ENCODE measurements at places on chromosomes 7 and 10. TPM values are rescaled to one million over a fixed set of nuclear protein-coding genes. Genes with fewer than 3 reads are reported as not detected.
A peak's percentile ranks its signal among the peaks of the same experiment; 100 is the strongest.

ACSL5 gene
- not detected for total RNA-seq

ZNF394 gene
- total RNA-seq = 19.5 TPM

HPSE2 gene
- not detected for total RNA-seq

OR2A1 gene
- 0.19 TPM for total RNA-seq

AOAH gene
- total RNA-seq = not detected

LIPF gene
- not detected for total RNA-seq

DNA sequence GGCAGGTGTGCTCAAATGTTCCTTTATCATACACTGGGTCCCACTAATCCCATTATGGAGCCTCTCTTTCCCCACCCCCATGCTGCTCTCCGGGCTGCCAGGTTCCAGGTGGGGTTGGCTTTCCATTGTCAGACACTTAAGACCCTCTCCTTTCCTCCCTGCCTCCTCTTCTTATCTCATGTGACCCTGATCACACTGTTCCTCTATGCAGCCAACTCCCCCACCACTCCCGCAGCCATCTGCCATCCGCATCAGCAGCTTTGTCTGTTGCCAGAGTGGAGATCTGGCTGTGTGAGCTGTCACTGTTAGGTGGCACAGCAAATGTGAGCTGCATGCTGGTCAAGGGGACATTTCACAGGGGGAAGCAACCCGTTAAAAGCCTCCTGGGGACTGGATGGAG is 391.4 kb downstream of the TNS3 start:
- no peaks in the 10 kb centered on the region for H3K27me3 ChIP-seq
- no peak overlapping the region for H3K27ac ChIP-seq
- DNase-seq = no peak
- H3K4me3 ChIP-seq = no peak overlapping the region
- no peaks in the 10 kb centered on the region for H3K4me1 ChIP-seq

- no peak overlapping the region for H3K4me3 ChIP-seq
- H3K4me1 ChIP-seq = peaks cover 3% of the 10 kb centered on the region
- no peaks in the 10 kb centered on the region for H3K36me3 ChIP-seq
- no peaks in the 10 kb centered on the region for H3K27me3 ChIP-seq
Observed at GRCh38 chr10:68302871-68303270, 29.0 kb upstream of the HNRNPH3 start.

- H3K27me3 ChIP-seq = no peaks in the 10 kb centered on the region
- DNase-seq = no peak
- no peak overlapping the region for H3K4me3 ChIP-seq
- H3K4me1 ChIP-seq = no peaks in the 10 kb centered on the region
- no peak overlapping the region for H3K27ac ChIP-seq
Observed at GRCh38 chr7:22712999-22713398, 14.0 kb upstream of the IL6 start.

DNA sequence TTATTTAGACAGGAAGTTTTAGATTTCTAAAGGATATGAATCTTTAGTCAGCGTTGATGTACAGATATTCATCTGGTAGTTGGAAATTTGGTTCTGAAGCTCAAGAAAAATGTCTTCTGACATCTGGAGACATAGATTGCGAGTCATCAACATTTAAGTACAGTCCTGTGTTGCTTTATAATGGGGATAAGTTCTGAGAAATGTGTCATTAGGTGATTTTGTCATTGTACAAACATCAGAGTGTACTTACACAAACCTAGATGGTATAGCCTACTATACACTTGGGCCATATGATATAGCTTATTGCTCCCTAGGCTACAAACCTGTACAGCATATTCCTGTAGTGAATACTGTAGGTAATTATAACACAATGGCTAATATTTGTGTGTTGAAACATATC is 49.6 kb upstream of the UBN2 start:
- H3K27me3 ChIP-seq = no peaks in the 10 kb centered on the region
- no peak overlapping the region for H3K4me3 ChIP-seq
- H3K27ac ChIP-seq = no peak overlapping the region
- no peak for DNase-seq

- peaks cover 17% of the 10 kb centered on the region for H3K4me1 ChIP-seq
- no peak for DNase-seq
- H3K27ac ChIP-seq = no peak overlapping the region
- no peaks in the 10 kb centered on the region for H3K27me3 ChIP-seq
Observed at GRCh38 chr10:60456053-60456452, 66.4 kb upstream of the ANK3 start.

- no peaks in the 10 kb centered on the region for H3K4me1 ChIP-seq
- peak; percentile 61 for DNase-seq
- no peaks in the 10 kb centered on the region for H3K36me3 ChIP-seq
- no peak overlapping the region for H3K27ac ChIP-seq
- no peak overlapping the region for H3K4me3 ChIP-seq
Observed at GRCh38 chr10:27558612-27559020, 54.5 kb downstream of the RAB18 start.

GRCh38 chr10:22319980-22320558 is 830 bp upstream of the BMI1 start:
- no peak for DNase-seq
- peaks cover 9% of the 10 kb centered on the region for H3K36me3 ChIP-seq
- peaks cover 83% of the 10 kb centered on the region for H3K27me3 ChIP-seq
- H3K4me3 ChIP-seq = peak overlapping the region; percentile 93
- H3K27ac ChIP-seq = peak overlapping the region; percentile 10
- peaks cover 58% of the 10 kb centered on the region for H3K4me1 ChIP-seq

GRCh38 chr7:111172564-111173257 is 81.8 kb downstream of the LRRN3 start:
- H3K27ac ChIP-seq = no peak overlapping the region
- H3K4me1 ChIP-seq = no peaks in the 10 kb centered on the region
- no peak for DNase-seq
- no peaks in the 10 kb centered on the region for H3K27me3 ChIP-seq

GRCh38 chr10:64036321-64036930 is 515.2 kb downstream of the REEP3 start:
- H3K27ac ChIP-seq = peak overlapping the region; percentile 22
- no peaks in the 10 kb centered on the region for H3K36me3 ChIP-seq
- H3K27me3 ChIP-seq = no peaks in the 10 kb centered on the region
- no peak for DNase-seq
- no peak overlapping the region for H3K4me3 ChIP-seq

- no peak overlapping the region for H3K27ac ChIP-seq
- peaks cover 7% of the 10 kb centered on the region for H3K4me1 ChIP-seq
- no peak overlapping the region for H3K4me3 ChIP-seq
Observed at GRCh38 chr7:155728116-155728515, 83.7 kb downstream of the RBM33 start.

DNA sequence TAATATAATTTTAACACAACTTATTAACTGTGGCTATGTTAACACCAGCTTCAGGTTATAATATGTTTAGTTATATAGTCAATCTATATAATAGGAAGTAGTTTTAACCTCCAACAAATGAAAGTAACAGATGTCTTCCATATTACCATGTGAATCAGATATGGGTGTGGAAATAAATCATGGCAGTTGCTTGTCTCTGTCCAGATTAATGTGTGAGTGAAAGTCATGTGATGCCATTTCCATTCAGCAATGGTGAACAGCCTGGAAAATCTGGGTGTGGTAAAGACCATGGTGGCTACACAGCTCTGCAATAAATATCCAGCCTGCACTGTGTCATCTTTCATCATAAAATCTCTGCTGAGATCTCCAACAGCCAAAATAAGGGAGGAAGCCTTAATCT is 27.8 kb downstream of the HEPACAM2 start:
- no peaks in the 10 kb centered on the region for H3K4me1 ChIP-seq
- H3K27ac ChIP-seq = no peak overlapping the region
- no peak overlapping the region for H3K4me3 ChIP-seq
- peaks cover 88% of the 10 kb centered on the region for H3K27me3 ChIP-seq

- no peaks in the 10 kb centered on the region for H3K36me3 ChIP-seq
- no peak overlapping the region for H3K4me3 ChIP-seq
- no peaks in the 10 kb centered on the region for H3K27me3 ChIP-seq
- H3K27ac ChIP-seq = no peak overlapping the region
Observed at GRCh38 chr7:116836048-116836447, 26.3 kb upstream of the CAPZA2 start.

GRCh38 chr10:110067960-110068770 is 60.4 kb downstream of the ADD3 start:
- H3K27me3 ChIP-seq = no peaks in the 10 kb centered on the region
- no peak for DNase-seq
- H3K27ac ChIP-seq = peak overlapping the region; percentile 8
- H3K4me1 ChIP-seq = peaks cover 23% of the 10 kb centered on the region

- H3K27me3 ChIP-seq = peaks cover 14% of the 10 kb centered on the region
- no peak for DNase-seq
- H3K36me3 ChIP-seq = no peaks in the 10 kb centered on the region
- peaks cover 44% of the 10 kb centered on the region for H3K4me1 ChIP-seq
- peak overlapping the region; percentile 18 for H3K4me3 ChIP-seq
Observed at GRCh38 chr7:130912082-130912861, 178.3 kb upstream of the KLF14 start.

- H3K4me3 ChIP-seq = no peak overlapping the region
- no peaks in the 10 kb centered on the region for H3K27me3 ChIP-seq
- H3K4me1 ChIP-seq = peaks cover 5% of the 10 kb centered on the region
- DNase-seq = peak; percentile 44
- no peak overlapping the region for H3K27ac ChIP-seq
Observed at GRCh38 chr7:140326116-140326928, 72.0 kb downstream of the SLC37A3 start.

DNA sequence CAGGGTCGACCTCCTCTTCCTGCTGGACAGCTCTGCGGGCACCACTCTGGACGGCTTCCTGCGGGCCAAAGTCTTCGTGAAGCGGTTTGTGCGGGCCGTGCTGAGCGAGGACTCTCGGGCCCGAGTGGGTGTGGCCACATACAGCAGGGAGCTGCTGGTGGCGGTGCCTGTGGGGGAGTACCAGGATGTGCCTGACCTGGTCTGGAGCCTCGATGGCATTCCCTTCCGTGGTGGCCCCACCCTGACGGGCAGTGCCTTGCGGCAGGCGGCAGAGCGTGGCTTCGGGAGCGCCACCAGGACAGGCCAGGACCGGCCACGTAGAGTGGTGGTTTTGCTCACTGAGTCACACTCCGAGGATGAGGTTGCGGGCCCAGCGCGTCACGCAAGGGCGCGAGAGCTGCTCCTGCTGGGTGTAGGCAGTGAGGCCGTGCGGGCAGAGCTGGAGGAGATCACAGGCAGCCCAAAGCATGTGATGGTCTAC is 46.9 kb downstream of the VWA2 start:
- no peak overlapping the region for H3K4me3 ChIP-seq
- no peaks in the 10 kb centered on the region for H3K27me3 ChIP-seq
- DNase-seq = no peak

GRCh38 chr10:127262606-127263005 is 66.2 kb upstream of the INSYN2A start:
- peaks cover 16% of the 10 kb centered on the region for H3K4me1 ChIP-seq
- H3K27me3 ChIP-seq = no peaks in the 10 kb centered on the region
- peaks cover 32% of the 10 kb centered on the region for H3K36me3 ChIP-seq
- no peak overlapping the region for H3K4me3 ChIP-seq
- no peak for DNase-seq

DNA sequence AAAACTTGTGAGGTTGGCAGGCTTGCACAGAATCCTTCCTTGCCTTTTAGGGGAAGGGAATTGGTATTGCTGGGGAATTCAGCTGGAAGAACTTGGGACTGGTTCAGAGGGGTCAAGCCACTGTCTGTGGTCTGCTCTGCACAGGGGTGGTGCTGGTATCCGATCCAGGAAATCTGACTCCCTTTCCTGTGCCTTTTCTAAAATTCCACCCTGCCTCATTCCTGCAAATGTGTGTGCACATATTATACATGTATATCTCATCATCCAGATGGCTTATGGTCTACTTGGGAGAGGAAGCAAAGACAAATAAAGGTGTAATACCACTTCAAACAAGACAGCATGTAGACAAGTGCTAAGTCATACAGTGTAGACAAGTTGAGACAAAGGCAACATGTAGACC is 14.3 kb downstream of the UBTD1 start:
- H3K27ac ChIP-seq = no peak overlapping the region
- peaks cover 8% of the 10 kb centered on the region for H3K4me1 ChIP-seq
- no peaks in the 10 kb centered on the region for H3K36me3 ChIP-seq
- H3K27me3 ChIP-seq = no peaks in the 10 kb centered on the region
- no peak for DNase-seq
